ENCODE measurements at places on chromosomes 5 and 9. TPM values are rescaled to one million over a fixed set of nuclear protein-coding genes. Genes with fewer than 3 reads are reported as not detected.

SMIM33 gene
- not detected for total RNA-seq

IFT74 gene
- total RNA-seq, result 5.2 TPM

- no peak for DNase-seq
These were observed 19.8 kb upstream of the NUDT12 start for GRCh38 chr5:103582364-103582763.

DNA sequence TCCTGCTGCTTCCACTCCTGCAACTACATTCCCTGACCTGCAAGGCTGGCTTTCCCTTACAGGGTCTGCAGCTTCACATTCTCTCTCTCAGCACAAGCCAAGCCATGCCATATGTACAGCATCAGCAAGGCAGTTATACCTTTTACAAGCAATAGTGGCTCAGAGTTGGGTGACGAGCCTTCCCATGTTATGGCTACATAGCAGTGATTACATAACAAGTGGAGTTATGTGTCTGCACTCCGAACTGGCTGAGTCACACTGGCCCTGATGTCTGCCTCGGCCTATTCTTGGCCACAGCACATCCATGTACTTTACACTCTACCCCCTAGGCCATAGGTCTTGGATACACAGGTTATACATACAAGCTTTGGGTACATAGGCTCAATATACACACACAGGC, 52.0 kb upstream of the SNCAIP start:
- DNase-seq, result no peak

DNA sequence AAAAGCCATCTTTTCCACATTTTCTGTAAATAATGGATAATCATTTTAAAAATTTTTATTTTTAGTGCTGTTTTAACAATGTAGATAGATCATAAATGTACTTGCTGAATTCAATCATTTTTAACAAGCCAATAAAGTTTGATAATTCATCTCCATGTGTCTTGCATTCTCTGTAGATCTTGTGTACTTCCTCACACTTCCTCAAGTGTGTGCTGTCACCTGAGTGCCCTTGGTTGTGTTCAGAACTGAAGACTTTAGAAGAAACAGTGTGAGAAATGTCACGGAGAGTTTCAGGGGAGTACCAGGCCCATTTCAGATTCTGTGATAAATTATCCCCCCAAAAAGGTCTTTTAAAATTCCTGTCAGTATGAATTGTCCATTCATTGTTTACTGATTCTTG, 146.0 kb downstream of the NTRK2 start:
- no peak for DNase-seq

DNA sequence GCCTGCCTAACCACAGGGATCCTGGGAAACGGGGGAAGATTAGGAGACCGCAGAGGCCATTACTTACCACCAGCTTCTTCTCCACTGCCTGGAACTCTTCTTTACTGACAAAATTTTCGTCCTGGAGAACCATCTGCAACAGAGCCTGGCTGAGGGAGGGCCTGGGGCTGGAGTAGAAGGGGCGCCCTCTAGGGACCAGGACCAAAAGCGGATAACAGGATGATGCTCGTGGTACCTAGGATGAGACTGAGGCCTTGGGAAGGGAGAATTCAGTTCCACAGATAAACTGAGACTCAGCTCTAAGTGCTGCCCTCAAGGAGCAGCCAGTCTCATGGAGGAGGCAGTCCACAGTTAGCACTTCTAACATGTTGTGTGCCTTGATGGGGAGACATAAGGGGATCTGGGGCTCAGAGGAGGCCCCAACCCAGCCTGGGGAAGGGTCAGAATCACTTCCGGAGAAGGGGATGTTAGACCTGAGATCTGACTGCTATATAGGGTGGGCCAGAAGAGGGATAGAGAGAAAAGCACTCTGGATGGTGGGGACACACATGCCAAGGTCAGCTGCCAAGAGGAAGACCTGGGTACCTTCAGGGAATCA, 1.2 kb downstream of the SPATA24 start:
- DNase-seq, result no peak

DNA sequence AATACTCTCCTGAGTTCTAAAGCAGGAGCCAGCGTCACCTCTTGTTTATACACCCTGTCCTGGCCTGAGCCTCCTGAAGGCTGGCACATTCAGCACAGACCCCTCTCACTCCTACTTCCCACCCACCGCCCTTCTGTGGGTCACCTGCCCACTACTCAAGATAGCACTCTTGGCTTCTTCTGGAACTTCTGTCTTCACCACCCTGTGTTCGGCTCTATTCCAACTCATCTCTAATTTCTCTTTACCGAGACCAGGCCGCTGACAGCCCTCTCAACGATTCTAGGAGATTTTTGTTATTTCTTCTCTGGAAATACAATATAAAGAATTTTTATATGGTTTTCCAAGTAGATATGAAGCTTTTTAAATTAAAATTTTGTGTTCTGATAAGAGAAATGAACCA, 57.4 kb downstream of the IRF1 start:
- no peak for DNase-seq

DNA sequence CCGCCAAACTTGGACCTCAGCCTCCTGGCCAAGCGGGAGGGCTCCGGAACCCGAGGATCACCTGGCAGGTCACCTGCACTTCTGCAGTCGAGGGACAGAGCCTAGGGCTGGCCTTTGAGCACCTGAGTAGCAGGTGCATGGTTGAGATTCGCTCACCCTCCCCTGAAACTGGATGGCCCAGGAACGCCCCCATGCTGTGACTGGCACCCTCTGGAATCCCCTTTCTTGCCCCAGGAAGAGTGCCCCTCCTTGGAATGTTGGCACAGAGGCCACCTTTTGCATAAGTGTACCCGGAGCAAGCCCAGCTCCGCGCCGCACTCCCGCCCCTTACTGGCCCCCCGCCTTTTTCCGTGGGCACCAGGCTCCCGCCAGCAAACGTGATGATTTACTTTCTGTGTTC, 112.5 kb upstream of the IER5L start:
- peak; percentile 36 for DNase-seq

- no peak for DNase-seq
These were observed 37.2 kb downstream of the NCS1 start for GRCh38 chr9:130209422-130209821.

Data from left lobe of liver (tissue), 2 donors.